ENCODE measurements at places on chromosomes 6 and 20.

GRCh38 chr20:53517146-53517545, 76.5 kb downstream of the ZNF217 start:
- no peak for DNase-seq

DNA sequence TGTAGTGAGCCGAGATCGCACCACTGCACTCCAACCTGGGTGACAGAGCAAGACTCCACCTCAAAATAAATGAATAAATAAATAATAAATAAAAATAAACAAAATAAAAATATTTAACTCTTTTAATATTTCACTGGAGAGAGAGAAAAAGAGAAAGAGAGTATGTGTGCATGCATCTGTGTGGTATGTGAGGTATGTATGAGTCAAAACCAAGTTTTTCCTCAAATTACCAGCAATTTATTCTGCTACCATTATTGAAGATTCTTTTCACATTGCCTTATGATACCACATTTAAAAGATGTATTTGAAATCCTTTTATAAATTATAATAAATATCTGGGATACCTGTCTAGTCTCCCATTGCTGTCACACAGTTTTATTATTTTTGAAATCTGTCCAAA, 122.1 kb downstream of the CD164 start:
- DNase-seq: no peak

DNA sequence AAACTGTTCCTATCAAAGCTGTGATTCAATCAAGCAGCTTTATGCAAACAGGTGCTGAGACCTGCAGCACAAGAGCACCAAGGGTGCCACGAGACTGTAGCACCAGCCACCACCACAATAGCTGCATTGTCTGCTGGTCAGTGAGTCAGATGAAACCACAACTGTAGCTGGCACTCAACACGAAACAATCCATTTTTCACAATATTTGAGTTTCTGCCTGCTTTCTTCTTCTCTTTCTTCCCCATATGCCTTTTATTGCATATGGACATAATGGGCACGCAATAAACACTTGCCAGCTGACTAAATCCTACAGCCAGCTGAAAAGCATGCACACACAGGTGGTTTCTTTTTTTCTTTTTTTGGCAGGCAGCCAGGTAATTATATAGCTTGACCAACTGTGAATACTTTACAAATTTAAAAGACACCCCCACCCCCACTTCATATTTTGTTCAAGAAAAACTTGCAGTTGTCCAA, 16.6 kb downstream of the SLC2A12 start:
- DNase-seq: no peak

DNA sequence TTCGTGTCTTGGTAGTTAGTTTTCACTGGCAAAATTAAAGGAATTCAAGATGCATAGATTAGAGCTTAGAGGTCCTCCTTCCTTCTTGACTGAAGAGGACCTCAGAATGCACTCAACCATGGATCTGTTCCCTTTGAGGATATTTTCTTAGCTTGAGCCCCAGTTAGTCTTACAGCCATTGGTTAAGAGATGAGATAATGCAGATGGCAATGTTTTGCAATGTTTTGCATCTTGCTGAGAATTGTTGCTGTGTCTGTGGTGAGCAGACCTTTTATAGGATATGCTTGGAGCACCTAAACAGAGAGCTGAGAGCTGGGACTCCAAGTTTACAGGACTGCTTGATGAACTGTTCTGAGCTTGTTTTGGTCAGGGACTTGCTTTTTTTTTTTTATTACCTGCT, 107.5 kb downstream of the TMEM170B start:
- DNase-seq: no peak

GRCh38 chr6:138869398-138869797, 73.5 kb downstream of the ECT2L start:
- peak; percentile 73 for DNase-seq

DNA sequence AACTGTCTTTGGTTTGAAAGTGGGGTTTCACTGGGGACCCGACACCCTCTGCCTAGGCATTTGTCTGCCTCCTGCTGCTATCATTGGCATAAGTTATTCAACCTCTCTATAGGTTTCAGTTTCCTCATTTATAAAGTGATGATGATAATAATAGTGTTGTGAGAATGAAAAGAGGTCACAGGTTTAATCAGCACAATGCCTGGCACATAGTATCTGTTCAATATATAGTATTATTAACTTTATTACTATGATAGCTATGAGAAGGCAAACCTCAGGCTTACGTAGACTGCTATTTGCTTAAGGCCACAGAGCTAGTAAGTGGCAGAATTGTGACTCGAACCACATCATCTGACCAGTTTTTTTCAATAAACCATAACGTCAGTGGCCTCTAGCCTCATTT, 256.8 kb downstream of the CDKAL1 start:
- no peak for DNase-seq

- no peak for DNase-seq
Observed at GRCh38 chr6:25242567-25242966, 36.6 kb upstream of the CARMIL1 start.

DNA sequence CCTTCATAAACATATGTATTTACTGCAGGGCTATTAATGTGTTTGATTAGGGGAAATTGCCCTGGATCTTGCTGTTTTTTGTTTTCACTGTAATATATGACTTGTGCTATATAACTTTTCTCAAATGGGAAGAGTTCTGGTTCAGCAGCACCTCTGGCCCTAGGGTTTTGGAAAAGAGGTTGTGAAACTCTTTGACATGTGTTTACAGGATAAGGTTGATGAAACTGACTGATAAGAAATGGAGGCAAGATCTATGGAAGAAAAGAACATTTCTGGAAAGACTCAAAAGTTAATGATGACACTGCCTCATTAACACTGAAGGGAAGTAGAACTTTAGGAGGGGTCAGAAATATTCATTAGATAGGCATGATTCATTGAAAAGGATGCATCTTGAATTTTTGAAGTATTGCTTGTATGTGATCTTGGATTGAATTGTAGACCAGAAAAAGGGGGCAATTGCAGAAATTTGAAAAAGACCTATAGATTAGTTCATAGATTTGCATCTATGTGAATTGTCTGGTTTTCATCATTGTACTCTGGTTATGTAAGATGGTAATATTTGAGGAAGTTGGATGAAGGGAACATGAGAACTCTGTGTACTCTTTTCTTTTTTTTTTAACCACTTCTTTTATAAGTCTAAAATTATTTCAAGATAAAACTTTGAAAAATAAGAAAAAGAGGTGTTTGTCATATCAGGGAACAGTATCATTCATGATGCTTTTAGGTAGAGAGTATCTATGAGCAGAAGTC, 54.0 kb downstream of the UTRN start:
- no peak for DNase-seq

- no peak for DNase-seq
Observed at GRCh38 chr20:50670126-50670862, 21.0 kb downstream of the RIPOR3 start.

Data from left ventricle myocardium superior (tissue), 1 donor.